ENCODE measurements at places on chromosomes 5 and 9.

DNA sequence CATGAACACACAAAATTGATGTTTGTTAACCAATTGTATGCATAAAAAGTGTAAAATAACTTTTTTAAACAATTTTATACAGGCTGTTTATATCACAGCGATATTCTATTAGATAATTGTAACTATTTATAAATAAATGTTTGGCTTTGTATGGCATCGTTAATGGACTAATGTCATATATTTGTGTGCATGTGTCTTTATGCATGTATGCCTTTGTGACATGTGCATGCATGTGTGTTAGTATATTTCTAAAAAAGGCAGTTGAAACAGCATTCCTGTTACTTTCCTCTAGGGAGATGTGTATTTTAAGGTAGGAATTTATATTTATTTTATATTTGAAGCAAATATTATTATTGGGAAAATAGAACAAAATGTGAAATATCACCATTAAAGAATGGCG lies 268.9 kb downstream of the CDH18 start:
- no peak for DNase-seq

- DNase-seq: no peak
These were observed 15.7 kb downstream of the LPCAT1 start for GRCh38 chr5:1507961-1508658.

DNA sequence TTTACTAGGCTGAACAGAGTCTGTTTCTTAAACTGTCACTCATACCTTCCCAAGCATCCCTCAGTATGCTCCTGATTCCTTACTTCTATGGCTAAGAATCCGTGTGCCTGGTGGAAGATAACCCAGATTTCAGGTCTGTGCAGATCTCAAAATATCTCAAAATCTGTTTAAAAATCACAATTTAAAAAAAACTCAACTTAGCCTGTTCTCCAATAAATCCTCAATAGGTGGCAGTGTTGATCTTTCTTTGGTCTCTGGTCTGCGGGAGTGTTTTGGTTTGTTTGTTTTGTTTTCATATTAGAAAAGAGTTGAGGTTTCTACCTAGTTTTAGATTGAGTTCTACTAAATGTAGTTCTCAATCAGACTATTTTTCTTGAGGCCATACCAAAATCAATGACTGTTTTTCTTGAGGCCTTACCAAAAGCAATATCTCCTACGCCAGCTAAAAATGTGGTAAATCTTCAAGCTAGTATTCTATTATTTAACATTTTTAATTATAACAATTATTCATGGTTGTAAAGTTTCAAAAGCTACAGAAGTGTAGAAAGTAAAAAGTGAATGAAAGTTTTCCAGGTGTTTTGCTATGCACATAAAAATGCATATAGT lies 57.9 kb downstream of the TGFBR1 start:
- DNase-seq: no peak

DNA sequence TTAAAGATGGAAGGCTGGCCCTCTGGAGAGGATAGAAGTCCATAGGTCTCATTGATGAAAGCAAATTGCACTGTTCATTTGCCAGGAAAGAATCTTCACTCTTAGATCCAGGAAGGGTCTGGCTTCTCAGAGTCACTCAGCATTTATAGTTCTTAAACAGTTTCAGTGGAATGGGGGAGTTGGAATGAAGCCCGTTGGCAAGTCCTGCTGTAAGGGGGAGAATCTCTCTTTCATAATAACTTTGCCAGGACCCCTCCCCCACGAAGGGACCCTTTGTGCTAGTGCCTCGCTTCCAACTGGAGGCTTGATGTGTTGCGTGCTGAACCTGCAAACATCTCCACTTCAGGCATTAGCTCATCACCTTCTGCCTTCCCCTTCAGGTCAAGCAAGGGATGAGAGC lies 57.1 kb downstream of the ENTREP1 start:
- no peak for DNase-seq

DNA sequence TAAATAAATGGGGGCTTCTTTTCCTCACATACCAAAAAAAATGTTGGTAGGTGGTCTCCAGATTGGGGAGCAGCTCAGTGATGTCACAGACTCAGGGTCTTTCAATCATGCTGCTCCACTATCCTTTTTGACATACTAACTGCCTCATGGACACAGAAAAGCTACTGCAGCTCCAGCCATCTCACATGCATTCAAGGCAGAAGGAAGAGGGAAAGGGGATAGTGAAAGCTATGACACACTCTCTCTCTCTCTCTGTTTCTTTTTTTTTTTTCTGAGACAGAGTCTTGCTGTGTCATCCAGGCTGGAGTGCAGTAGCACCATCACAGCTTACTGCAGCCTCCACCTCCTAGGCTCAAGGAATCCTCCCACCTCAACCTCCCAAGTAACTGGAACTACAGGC lies 7.9 kb upstream of the ADGRD2 start:
- no peak for DNase-seq

GRCh38 chr5:74433255-74433895 lies 207.2 kb downstream of the ENC1 start:
- DNase-seq: no peak

GRCh38 chr5:116658830-116659229 lies 84.2 kb upstream of the SEMA6A start:
- DNase-seq: no peak

DNA sequence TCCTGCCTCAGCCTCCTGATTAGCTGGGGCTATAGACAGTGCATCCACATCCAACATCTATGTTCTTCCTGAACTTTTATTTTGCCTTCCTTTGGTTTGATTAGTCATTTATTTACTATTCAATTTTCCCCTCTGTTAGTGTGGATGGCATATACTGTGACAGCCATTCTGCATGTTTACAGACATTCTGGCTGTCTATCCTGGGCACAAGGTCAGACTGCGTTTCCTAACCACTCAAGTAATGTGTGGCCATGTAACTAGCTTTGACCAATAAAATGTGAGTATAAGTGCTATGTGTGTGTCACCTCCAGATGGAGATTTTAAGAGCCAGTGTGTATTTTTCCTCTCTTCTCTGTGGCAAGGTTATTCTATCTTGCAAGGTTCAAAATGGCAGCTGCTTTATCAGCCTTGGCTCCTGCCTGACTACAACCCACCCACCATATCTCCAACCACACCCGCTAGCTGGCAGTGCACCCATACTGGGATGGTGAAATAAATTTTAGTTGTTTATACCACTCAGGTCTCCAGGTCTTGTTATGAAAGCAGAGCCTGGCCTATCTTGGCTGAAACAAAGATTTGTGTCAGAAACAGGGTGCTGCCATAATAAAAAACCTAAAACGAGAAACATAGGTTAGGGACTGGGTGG lies 32.2 kb downstream of the PDE6A start:
- no peak for DNase-seq

DNA sequence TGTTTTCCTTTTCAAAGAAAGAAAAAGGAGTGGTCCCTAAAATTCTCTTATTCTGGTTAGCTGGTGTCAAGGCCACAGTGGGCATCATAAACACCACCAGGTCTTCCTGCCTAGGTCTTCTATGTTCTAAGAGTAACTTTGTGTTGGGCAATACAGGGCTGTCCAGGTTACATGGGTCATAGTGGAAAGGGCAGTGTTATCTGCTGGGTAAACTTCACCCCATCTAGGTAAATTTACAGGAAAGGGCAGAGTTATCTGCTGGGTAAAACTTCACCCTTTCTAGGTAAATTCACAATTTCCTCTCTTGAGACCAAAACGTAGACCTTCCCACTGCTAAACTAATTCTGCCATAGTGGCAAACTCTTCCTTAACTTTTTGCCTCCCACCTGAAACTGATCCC lies 18.9 kb upstream of the JAKMIP2 start:
- no peak for DNase-seq

DNA sequence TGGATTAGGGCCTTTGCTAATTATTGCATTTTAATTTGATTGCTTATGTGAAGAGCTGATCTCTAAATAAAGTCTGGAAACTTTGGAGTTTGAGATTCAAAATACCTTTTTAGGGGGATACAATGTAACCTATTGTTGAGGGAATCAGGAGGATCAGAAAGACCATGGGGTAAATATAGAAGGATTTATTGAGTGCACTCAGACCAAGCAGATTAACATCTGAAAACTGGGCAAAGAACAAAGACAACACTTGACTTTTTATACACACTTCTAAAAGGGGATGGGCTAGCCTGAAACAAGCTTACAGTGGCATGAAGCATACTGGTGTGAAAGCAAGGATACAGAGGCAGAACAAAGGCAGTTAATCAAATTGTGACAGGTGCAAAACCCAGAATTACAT lies 174.3 kb downstream of the MRPS30 start:
- no peak for DNase-seq

- no peak for DNase-seq
These were observed 86.6 kb upstream of the SLC24A2 start for GRCh38 chr9:19875291-19875920.

GRCh38 chr5:31886206-31886605 lies 247.3 kb downstream of the PDZD2 start:
- DNase-seq: no peak

- no peak for DNase-seq
These were observed 1.0 kb upstream of the RABL6 start for GRCh38 chr9:136806631-136807201.

GRCh38 chr9:93126151-93126781 lies 7.8 kb downstream of the NINJ1 start:
- no peak for DNase-seq

- no peak for DNase-seq
These were observed 3.4 kb downstream of the MATR3 start for GRCh38 chr5:139296862-139297326.

DNA sequence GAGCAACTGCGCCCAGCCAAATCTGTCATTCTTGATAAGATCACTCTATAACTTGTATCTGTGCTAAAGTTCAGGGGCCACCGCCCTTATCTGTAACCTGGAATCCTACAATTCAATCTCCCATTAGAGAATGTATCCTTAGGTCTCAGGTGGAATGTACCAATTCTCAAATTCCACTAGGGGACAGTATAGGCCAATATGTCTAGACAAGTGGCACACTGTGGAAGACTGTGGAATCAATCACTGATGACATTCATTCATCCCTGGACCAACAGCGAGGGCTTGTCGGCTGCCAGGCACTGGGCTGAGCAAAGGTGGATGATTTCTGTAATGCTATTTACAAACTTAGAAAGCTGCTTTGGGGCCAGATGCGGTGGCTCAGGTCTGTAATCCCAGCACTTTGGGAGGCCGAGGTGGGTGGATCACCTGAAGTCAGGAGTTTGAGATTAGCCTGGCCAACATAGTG lies 28.7 kb upstream of the MEGF9 start:
- no peak for DNase-seq

- DNase-seq: no peak
These were observed 144.4 kb downstream of the ALDH1A1 start for GRCh38 chr9:72808446-72808768.

DNA sequence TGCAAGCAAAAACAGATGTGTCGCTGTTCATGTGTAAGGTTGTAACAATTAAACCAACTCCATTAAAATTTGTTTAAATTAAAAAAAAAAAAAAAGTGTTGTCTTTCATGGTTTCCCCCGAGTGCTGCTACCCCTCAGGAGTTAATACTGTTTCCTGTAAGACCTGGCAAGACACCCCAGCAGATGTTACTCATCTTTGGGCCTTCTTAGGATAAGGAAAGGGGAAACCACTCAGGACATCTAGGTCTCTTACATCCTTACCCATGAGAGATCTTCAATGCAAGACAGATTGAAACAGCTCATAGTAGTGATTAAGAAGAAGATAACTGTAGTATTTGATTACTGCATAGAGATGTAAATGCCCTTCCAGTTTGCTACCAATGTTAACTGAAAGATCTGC lies 33.5 kb upstream of the F2R start:
- DNase-seq: no peak

- no peak for DNase-seq
These were observed 111.1 kb downstream of the RGS3 start for GRCh38 chr9:113574441-113575262.

GRCh38 chr9:123867034-123867433 lies 62.9 kb downstream of the DENND1A start:
- DNase-seq: no peak

GRCh38 chr5:9622971-9623421 lies 7.2 kb downstream of the TAS2R1 start:
- DNase-seq: no peak

DNA sequence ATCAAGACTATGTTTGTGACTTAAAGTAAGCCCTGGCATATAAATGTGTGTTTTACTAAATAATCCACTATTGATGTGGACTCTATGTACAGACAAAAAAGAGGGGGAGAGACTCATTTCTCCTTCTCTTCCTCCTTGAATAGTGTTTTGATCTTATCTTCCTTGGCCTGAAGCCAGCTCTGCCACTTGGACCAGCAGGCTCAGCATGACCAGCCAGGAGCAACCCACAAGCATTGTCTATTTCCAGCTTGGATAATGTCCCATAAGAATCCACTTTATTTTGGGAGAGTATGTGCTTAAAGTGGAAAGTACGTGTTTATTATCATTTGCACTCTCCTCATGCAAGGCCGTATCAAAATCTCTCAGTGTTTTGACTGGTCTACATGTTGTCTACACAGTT lies 23.8 kb upstream of the SLC46A2 start:
- no peak for DNase-seq

Data from activated CD4-positive, alpha-beta T cell treated with anti-CD3 and anti-CD28 coated beads for 1 hour (primary cell).